ENCODE measurements at places on chromosomes 12 and 14.

DNA sequence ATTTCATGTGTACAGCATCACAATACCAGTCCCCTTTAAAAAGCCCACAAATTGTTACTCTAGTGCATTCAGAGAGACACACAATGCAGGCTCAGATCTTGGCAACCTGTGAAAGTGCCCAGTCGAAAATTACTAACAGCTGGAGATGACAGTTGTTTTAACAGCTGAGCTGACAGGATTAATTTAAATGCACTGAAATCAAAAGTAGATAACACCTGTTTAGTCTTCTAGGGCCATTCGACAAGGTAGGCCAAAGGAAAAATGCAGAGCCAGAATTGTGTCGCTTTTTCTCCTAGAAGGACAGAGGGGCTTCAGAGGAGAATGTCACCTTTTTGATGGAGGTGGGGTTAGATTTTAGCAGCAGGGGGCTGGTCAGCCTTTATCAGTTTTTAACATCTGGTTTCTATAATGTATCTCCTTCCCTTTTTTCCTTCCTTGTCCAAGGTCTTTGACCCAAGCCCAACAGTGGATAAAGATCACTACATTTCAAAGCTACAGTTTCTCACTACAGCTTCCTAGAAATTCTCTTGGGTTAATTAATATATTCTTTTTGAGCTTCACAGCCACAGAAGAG, 139.1 kb downstream of the SOX5 start:
- no peak for DNase-seq

- DNase-seq = no peak
Observed at GRCh38 chr14:25551674-25552073, 501.7 kb upstream of the STXBP6 start.

GRCh38 chr12:11771895-11772502, 122.5 kb downstream of the ETV6 start:
- DNase-seq = no peak

GRCh38 chr14:99822800-99823455, 29.7 kb downstream of the EML1 start:
- no peak for DNase-seq
